ENCODE measurements at places on chromosomes 1 and 21.

DNA sequence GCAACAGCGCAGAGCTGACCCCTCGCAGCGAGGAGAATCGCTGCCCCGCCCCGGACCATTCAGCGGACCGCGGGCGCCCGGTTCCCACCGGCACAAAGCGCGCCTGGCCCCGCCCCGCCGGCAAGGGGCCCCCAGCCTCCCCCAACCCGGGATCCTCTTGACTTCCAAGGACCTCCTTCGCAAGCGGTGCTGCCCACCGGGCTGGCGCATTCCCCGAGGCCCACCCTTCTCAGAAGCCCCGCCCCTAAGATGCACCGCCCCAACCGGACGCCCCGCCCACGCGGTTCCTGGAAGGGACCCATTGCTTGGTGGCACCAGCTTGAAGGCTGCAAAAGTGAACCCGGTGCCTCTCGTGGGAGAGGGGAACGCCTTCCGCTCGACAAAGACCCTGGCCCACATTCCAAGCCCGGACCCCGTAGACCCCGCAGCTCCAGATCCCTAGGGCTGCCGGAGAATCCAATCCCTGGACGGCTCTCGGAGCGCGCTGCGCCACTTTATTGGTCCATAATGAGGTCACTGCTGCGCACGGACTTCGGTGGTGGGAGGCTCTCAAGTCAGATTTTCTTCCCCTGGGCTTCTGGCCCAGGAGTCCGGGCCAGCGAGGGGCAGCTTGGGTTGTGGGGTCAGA lies 2.0 kb downstream of the HES3 start:
- peak; percentile 90 for DNase-seq

GRCh38 chr1:94620345-94621031 lies 78.9 kb upstream of the F3 start:
- DNase-seq, result no peak

- DNase-seq, result no peak
These were observed 148.7 kb upstream of the DNAH14 start for GRCh38 chr1:224780736-224781135.

GRCh38 chr1:200894712-200895442 lies at the start of gene INAVA:
INAVA (plus strand) TSS chr1:200894900; CDS start chr1:200898401, 3,501 bp downstream.
- DNase-seq, result no peak

DNA sequence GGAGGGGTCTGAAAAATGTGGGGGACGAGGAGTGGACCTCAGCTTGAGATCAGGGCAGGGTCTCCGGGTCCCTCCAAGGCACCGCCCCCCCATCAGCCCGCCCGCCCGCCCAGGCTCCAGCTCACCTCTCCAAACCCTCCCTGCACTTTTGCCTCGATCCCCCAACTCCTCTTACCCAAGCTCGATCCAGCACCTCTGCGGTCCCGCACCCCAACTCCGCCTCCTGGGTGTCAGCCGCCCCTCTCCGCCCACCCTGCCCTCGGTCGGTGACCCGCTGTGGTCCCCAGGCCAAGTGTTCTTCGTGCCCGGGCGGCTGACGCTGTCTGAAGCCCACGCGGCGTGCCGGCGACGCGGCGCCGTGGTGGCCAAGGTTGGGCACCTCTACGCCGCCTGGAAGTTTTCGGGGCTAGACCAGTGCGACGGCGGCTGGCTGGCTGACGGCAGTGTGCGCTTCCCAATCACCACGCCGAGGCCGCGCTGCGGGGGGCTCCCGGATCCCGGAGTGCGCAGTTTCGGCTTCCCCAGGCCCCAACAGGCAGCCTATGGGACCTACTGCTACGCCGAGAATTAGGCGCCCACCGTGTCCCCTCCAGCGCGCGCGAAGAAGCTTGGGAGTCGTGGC lies 5.7 kb downstream of the HAPLN2 start:
- no peak for DNase-seq

DNA sequence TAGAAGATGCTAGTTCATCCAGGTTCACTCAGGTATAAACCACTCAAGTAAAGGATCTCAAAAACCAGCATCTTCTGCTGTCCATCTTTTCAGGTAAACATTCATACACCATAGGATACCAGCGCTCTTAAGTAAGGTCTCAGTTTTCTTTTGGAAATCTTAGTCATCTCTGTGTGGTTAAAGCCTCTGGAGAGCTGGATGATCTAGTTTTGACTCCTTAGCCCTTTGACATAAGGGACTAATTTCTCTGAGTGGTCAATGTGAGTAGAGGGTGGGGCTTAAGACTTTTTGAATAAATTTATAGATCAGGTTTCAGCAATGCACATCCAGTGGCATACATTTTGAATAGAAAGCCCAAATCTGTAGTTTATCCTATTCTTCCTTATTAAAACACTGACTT lies 92.3 kb downstream of the CTH start:
- DNase-seq, result no peak

GRCh38 chr1:226675715-226676357 lies 63.2 kb downstream of the ITPKB start:
- no peak for DNase-seq

- DNase-seq, result no peak
These were observed 13.5 kb upstream of the ETV3L start for GRCh38 chr1:157113106-157113505.

GRCh38 chr1:207992677-207993236 lies 81.8 kb upstream of the CD34 start:
- DNase-seq, result no peak

DNA sequence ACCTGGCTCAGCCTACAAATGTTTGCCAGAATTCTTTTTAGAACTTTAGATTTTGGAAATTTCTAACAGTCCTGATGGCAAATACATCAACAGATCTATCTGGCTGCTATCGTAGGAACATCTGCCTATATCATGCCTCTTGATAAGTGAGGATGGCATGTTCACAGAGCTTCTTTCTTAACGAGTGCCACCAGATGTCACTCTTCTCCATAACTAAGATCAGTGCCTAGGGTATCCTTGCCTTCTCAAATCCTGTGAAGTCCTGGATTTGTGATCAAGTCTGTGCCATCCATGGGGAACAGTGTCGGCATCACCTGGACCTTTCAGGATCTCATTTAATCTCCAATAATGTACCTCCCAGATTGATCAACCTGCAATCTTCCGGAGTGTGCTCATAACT lies 36.5 kb upstream of the CD5L start:
- no peak for DNase-seq

DNA sequence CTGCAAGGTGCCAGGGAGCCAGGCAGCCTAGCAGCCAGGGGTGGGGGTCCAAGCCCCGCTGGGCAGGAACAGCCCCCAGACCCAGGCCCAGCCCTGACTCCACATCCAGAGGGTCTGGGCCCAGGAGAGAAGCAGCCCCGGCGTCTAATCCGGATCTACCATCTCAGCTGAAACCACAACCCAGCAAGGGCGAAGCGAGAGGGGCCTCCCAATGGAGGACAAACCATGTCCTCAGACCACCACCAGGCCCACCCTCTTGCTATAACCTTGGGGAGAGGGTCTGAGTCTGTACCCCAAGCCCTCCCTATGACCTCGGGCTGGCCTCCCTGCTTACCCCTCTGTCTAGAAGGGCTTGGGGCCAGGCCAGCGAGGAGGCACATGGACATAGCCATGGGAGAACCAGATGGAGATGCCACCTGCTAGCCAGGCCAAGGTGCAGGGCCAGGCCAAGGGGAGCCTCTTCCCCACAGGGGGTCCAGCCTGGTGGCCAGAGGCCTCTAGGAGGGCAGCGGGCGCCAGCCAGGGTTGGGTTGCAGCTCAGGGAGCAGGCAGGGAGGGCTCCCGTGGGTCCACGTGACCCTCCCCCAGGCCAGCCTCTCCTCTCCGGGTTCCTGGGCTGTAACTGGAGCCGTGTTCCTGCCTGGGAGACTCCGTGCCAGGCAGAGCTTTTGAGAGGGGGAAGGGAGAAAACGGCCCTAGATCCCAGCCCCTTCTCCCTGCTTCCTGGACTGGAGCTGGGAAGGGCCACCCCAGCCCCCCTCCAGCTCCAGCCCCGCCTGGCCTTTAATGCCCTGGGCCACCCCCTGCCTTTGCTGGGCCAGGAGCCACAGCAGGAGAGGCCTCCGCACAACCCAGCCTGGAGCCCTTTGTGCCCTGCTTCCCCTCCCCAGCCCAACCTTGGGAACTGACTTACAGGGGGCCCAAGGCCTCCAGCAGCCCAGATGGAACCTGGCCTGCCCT lies 2.5 kb downstream of the WNT9A start:
- DNase-seq, result peak; percentile 59

GRCh38 chr1:204615881-204616280 lies 69.7 kb downstream of the LRRN2 start:
- DNase-seq, result peak; percentile 65

DNA sequence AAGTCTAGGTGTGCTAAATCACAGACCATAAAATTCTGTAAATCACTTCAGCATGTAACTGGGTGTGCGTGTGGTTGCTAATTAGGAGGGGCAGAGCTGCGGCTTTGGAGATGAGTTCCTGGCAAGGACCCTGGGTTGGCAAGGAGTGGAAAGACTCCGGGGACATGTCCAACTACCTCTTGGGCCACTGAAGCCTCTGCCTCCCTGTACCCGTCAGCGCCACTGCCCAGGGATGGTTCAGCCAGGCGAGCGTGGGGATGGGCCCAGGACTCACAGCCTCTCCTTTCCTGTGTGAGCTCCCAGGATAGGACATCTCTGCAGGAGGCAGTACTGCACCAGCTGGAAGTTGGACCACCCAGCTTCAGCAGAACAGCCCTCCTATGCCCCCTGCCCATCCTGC lies 386.4 kb upstream of the VAMP3 start:
- no peak for DNase-seq

GRCh38 chr1:196152975-196153374 lies 455.3 kb downstream of the KCNT2 start:
- no peak for DNase-seq

GRCh38 chr1:90344963-90345730 lies 350.2 kb downstream of the ZNF326 start:
- DNase-seq, result no peak

DNA sequence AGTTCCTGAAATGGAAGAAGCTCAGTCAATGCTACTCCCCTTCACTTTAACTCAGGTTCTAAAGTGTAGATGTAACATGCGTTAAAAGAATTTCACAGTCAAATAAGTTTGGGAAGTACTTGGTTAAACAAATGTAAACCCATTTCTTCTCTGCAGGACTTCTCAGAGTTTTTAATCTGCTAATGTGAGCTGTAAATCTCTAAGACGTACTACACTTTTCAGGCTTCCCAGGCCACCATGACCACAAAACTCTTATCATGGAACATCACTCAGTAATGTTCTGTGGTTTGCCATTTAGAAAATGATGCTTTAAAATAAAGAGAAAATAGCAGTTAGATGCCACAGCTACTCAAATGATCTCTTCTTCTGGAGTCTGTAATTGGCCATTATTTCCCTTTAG lies 104.3 kb downstream of the HHIPL2 start:
- DNase-seq, result no peak

GRCh38 chr1:118254491-118255425 lies 69.7 kb upstream of the SPAG17 start:
- DNase-seq, result no peak

DNA sequence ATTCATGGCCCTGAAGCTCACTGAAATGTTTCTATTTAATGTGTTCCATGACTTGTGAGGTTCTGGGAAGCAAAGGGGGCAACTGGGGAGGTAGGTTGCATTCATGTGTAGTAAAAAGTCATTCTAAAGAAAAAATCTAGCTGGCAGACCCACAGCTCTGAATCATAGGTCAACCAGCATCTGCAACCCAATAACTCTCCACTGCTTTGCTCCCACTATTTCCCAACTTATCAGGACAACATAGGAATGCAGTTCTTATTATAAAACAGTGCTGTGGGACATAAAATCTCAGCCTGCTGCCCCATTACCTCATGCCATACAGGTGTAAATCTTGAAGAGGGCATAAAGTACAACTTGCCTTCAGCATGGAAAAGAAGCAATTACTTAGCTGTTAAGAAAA lies 576.1 kb upstream of the PTBP2 start:
- no peak for DNase-seq

DNA sequence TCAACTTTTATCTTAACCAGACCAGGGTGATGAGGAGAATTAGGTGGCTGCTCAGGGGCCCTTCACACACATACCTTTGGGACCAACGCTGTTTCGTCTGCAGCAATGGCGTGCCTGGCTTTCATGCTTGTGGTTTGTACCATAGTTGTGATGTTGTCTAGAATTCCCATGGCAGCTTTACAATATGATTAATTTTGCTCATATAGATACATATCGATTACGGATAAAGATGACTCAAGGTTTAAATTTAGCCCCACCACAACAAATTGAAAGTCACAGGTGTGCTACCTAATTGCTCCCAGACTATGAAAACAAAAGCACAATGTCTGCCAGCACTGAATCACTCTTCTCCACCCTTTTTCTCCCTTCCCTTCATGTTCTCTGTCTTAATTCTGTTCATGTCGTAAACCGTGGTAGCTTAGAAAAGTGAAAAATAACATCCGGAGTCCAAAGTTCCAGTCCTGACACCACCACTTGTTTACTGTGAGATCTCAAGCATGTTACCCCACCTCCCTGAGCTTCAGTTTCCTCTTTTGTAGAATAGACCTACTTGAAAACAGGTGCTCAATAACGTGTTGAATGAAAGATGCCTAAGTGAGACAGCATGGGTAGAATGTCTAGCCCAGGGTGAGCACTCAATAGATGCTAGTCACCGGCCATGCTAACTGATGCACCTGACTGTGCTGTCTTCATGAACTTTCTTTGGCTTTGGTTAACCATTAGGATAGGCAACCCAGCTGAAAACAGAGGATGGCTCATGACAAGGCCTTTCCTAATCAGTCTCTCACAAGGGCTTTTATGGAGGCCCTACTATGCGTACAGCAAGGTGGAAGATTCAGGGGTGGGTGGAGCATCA lies 22.1 kb upstream of the JUN start:
- DNase-seq, result no peak

- DNase-seq, result no peak
These were observed 24.4 kb upstream of the TARBP1 start for GRCh38 chr1:234503193-234504050.

- DNase-seq, result peak; percentile 72
These were observed 669 bp downstream of the XPR1 start for GRCh38 chr1:180632326-180633056.

DNA sequence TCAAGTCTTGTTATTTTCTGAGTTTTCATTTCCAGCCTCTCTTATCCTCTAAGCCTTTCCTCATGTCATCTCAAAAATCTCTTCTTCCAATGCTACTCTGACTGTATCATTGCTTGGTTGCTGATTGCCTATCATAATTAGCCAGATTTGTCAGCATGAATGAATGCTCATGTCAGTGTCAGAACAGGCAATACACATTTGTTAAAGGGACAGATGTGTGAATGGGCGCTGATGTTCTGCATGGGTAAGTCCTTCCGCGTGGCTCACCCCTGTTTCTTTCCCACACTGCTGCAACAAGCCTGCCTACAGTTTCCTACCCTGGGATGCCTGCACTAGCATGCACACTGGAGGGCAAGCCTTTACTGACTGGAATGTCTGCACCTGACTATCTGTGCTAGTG lies 100.6 kb downstream of the RHOU start:
- DNase-seq, result peak; percentile 61
